Ascending aorta (tissue), 2 donors: ENCODE measurements at places on chromosomes 6 and 20.

- peaks cover 3% of the 10 kb centered on the region for H3K36me3 ChIP-seq
- H3K4me3 ChIP-seq, result no peak overlapping the region
- H3K27me3 ChIP-seq, result no peaks in the 10 kb centered on the region
- H3K27ac ChIP-seq, result no peak overlapping the region
- no peaks in the 10 kb centered on the region for H3K4me1 ChIP-seq
These were observed 9.6 kb downstream of the SNX3 start for GRCh38 chr6:108251252-108251651.

- H3K36me3 ChIP-seq, result no peaks in the 10 kb centered on the region
- no peak overlapping the region for H3K27ac ChIP-seq
- H3K27me3 ChIP-seq, result no peaks in the 10 kb centered on the region
- no peaks in the 10 kb centered on the region for H3K4me1 ChIP-seq
These were observed 15.9 kb upstream of the FANCE start for GRCh38 chr6:35436071-35436857.

GRCh38 chr20:33875055-33875454, 63.9 kb downstream of the CHMP4B start:
- no peaks in the 10 kb centered on the region for H3K27me3 ChIP-seq
- H3K36me3 ChIP-seq, result no peaks in the 10 kb centered on the region
- no peak for DNase-seq
- H3K4me3 ChIP-seq, result no peak overlapping the region
- H3K4me1 ChIP-seq, result peaks cover 5% of the 10 kb centered on the region

DNA sequence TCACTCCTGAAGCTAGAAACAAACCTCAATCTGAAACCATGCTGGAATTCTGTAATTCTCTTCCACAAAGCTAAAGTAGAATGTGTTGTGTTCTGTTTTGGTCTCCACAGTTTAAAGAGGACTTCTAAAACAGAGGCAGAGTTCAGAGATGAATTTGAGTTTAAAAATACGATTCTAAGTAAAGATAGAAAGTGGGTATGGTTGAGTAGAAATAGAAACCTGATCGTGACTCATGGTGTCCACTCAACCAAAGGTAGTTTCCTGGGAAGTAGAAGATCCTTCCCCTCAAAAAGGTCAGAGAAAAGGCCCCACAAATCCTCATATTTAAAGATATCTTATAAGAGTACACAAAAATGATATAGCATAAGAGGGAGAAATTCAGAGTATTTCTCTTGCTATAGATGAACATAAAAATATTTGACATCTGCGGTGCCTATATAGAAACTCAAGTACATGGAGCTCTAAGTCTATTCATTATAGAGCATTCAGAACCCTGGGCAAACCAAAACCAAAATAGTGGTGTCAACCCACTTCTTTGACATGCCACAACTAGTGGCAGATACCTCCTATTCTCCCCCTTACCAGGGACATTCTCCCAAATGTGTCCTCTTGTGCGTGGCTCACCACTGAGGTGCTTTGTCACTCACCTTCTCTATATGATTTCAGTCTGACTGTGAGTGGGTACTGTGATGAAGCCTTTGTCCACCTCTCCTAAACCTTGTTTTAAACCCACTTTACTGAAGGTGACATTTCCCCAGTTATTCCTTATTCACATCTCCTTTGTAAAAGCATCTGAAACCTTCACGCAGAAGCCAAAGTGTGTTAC, 84.5 kb downstream of the PLCB1 start:
- H3K36me3 ChIP-seq, result no peaks in the 10 kb centered on the region
- H3K27ac ChIP-seq, result no peak overlapping the region
- no peaks in the 10 kb centered on the region for H3K4me1 ChIP-seq
- H3K27me3 ChIP-seq, result no peaks in the 10 kb centered on the region
- no peak overlapping the region for H3K4me3 ChIP-seq

DNA sequence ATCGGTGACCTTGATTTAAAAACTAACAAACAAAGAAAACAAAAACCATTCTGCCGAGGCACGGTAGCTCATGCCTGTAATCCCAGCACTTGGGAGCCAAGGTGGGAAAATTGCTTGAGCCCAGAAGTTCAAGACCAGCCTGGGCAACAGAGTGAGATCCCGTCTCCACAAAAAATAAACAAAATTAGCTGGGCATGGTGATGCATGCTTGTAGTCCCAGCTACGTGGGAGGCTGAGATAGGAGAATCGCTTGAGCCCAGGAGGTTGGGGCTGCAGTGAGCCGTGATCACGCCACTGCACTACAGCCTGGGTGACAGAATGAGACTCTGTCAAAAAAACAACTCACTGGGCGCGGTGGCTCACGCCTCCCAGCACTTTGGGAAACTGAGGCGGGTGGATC, 48.2 kb upstream of the TFAP2A start:
- H3K36me3 ChIP-seq, result no peaks in the 10 kb centered on the region
- H3K4me1 ChIP-seq, result no peaks in the 10 kb centered on the region
- DNase-seq, result no peak
- no peak overlapping the region for H3K4me3 ChIP-seq

- no peaks in the 10 kb centered on the region for H3K4me1 ChIP-seq
- H3K27ac ChIP-seq, result no peak overlapping the region
- no peaks in the 10 kb centered on the region for H3K27me3 ChIP-seq
- H3K36me3 ChIP-seq, result no peaks in the 10 kb centered on the region
- H3K4me3 ChIP-seq, result no peak overlapping the region
These were observed 59.7 kb upstream of the PHACTR1 start for GRCh38 chr6:12656906-12657305.

- H3K36me3 ChIP-seq, result no peaks in the 10 kb centered on the region
- no peak overlapping the region for H3K4me3 ChIP-seq
These were observed 3.1 kb downstream of the SLC23A2 start for GRCh38 chr20:4998160-4998651.

DNA sequence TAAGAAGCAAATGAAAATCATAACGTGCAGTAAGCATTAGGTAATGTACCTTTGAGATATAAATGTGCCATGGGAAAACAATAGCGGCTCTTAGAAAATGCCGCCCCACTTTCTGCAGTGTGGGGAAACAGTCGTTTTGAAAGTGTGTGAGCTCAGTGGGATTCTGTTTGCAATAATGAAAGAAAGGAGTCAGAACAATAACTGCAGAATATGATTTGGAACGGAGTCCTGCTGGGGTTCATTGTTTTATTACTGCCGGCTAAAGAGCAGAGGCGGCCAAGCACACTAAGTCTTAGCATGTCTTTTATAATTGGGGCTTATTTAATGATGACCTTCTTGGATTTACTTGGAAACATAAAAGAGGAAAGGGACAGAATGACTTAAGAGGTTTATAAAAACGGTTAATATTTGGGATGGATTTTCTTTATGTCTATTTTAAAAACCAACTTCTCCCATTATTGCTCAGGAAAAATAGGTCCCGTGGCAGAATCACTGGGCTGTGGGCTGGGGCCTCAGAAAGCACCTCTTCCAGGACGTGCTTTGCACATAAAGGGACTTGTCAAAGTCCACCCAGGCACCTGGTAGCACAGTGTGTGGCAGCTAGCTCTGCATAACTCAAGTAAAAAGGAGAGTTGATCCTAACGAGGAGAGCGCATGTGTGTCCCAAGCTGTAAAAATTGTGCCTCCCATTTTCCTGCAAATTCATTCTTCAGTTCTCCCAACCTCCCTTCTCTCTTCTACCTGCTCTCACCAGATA, 44.0 kb upstream of the SLC22A16 start:
- no peaks in the 10 kb centered on the region for H3K36me3 ChIP-seq
- H3K4me1 ChIP-seq, result no peaks in the 10 kb centered on the region
- no peak overlapping the region for H3K4me3 ChIP-seq
- no peaks in the 10 kb centered on the region for H3K27me3 ChIP-seq

GRCh38 chr20:20085071-20085470, 32.7 kb downstream of the CFAP61 start:
- H3K4me1 ChIP-seq, result peaks cover 17% of the 10 kb centered on the region
- H3K4me3 ChIP-seq, result no peak overlapping the region
- H3K27ac ChIP-seq, result peak overlapping the region; percentile 82
- peak; percentile 49 for DNase-seq
- H3K27me3 ChIP-seq, result no peaks in the 10 kb centered on the region

- no peaks in the 10 kb centered on the region for H3K4me1 ChIP-seq
- no peak overlapping the region for H3K4me3 ChIP-seq
- no peak overlapping the region for H3K27ac ChIP-seq
- no peak for DNase-seq
- H3K36me3 ChIP-seq, result no peaks in the 10 kb centered on the region
- no peaks in the 10 kb centered on the region for H3K27me3 ChIP-seq
These were observed 453.3 kb downstream of the RFPL4B start for GRCh38 chr6:112800439-112800838.

GRCh38 chr6:43024436-43024835, 3.0 kb downstream of the RRP36 start:
- no peak for DNase-seq
- no peak overlapping the region for H3K4me3 ChIP-seq
- H3K27me3 ChIP-seq, result no peaks in the 10 kb centered on the region
- H3K27ac ChIP-seq, result no peak overlapping the region

- no peaks in the 10 kb centered on the region for H3K27me3 ChIP-seq
- H3K36me3 ChIP-seq, result no peaks in the 10 kb centered on the region
- no peak overlapping the region for H3K27ac ChIP-seq
- no peak for DNase-seq
- no peaks in the 10 kb centered on the region for H3K4me1 ChIP-seq
These were observed 341.3 kb downstream of the FOXA2 start for GRCh38 chr20:22243067-22243466.

DNA sequence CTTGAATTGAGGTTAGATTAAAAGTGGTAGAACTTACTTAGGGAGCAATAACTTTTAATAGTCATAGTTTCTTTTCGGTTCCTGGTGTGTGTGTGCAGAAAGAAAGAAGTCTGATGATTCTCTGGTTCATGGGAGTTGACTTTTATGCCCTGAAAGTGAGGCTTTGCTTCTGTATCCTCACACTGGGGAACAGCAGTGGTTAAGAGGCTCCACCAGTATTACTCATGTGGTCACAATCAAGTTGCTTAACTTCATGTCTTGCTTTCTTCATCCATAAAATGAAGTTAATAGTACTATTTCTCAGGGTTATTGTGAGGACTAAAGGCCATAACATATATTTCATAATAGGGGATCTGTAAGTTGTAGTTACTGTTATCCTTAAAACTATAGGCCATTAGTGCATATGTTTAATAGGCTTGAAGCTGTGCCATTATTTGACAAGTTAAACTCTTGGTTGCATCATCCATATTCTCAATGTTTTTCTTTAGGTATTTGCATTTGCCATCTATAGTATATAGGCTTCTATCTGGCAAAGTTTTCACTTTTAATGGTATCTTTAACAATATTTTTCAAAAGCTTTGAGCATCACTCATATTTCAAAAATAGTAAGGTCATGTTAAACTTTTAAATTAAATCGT, 262.4 kb downstream of the PLCB1 start:
- no peak overlapping the region for H3K27ac ChIP-seq
- no peak overlapping the region for H3K4me3 ChIP-seq

DNA sequence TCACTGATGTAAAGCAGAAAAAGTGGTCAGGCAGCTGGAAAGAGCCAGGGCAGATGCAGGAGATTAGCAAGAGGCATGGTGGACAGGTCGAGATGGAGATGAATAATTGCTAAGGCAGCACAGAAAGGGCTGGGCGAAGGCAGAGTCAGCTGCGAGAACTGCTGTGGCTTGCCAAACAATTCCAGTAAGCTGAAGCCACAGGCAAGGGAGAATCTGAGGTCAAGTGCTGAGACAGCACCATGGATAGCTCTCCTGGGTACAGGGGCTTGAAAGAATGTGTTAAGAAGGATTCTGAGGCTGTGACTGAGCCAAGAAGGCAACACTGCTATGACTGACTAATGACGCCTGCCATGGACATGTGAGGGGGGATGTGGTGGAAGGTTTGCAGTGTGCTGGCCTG, 220.8 kb upstream of the FOXA2 start:
- H3K27me3 ChIP-seq, result no peaks in the 10 kb centered on the region
- no peak overlapping the region for H3K4me3 ChIP-seq
- H3K4me1 ChIP-seq, result peaks cover 6% of the 10 kb centered on the region
- no peak for DNase-seq
- H3K36me3 ChIP-seq, result no peaks in the 10 kb centered on the region

DNA sequence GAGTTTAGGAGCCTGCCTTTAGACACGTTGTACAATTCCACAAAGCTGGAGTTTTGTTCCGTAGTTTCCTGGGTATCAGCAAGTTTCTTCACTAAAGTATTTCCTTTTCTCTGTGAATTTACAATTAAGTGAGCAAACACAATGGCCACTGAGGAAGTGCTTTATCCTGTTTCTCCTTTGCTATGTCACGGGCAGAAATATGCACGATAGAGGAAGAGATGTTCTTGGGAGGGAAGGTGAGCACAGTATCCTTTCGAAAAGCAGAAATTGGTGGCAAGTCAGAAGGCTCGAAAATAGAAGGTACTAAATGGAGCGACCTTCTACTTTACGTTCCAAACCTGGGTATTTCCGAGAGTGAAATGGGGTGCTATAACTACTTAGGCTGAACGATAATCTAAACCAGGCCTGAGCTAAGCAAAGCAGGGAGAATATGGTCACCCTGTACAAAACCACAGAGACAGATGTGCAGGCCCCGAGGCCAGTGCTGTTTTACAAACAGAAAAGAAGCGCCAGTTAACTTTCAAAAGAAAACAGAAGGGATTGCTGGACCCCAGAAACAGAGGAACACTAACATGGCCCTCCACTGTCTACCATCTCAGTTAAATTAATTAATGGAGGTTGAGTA, 259.6 kb downstream of the TBC1D7 start:
- no peak overlapping the region for H3K27ac ChIP-seq
- H3K36me3 ChIP-seq, result no peaks in the 10 kb centered on the region
- no peak overlapping the region for H3K4me3 ChIP-seq
- no peaks in the 10 kb centered on the region for H3K27me3 ChIP-seq

DNA sequence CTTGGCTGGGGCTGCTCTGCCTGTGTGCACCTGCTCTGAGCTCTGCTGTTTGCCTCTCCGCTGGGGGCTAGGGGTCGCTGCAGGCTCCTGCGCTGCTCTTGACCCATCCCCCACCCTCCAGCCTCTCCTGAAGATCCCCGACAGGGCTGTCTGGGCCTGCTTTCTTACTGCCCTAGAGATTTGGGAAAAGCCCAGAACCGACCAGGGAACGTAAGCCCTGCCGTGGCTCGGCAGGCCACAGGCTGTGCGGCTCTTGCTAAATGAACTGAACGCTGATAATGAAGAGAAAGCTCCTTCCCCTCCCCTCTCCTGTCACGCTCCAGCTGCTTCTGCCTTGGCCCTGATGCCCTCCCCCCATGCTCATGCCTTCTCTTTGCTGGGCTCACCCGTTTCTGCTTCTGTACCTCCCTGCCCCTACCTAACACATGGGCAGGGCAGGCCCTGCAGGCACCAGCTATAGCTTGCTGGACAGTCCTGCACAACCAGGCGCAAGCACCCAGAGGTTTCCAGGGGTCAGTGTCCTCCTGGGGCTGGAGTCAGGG, 32.0 kb upstream of the PCMTD2 start:
- H3K4me1 ChIP-seq, result no peaks in the 10 kb centered on the region
- no peaks in the 10 kb centered on the region for H3K36me3 ChIP-seq
- H3K27ac ChIP-seq, result no peak overlapping the region
- no peak for DNase-seq

GRCh38 chr6:170456334-170456733, 96.8 kb downstream of the PSMB1 start:
- no peak overlapping the region for H3K27ac ChIP-seq
- no peak for DNase-seq
- H3K27me3 ChIP-seq, result no peaks in the 10 kb centered on the region
- H3K36me3 ChIP-seq, result no peaks in the 10 kb centered on the region
- H3K4me1 ChIP-seq, result no peaks in the 10 kb centered on the region
- no peak overlapping the region for H3K4me3 ChIP-seq

- no peaks in the 10 kb centered on the region for H3K36me3 ChIP-seq
- no peaks in the 10 kb centered on the region for H3K27me3 ChIP-seq
- no peak for DNase-seq
- no peak overlapping the region for H3K27ac ChIP-seq
These were observed 265.0 kb upstream of the TAB2 start for GRCh38 chr6:149052350-149053106.
